ENCODE measurements at places on chromosomes 6 and 20.

DNA sequence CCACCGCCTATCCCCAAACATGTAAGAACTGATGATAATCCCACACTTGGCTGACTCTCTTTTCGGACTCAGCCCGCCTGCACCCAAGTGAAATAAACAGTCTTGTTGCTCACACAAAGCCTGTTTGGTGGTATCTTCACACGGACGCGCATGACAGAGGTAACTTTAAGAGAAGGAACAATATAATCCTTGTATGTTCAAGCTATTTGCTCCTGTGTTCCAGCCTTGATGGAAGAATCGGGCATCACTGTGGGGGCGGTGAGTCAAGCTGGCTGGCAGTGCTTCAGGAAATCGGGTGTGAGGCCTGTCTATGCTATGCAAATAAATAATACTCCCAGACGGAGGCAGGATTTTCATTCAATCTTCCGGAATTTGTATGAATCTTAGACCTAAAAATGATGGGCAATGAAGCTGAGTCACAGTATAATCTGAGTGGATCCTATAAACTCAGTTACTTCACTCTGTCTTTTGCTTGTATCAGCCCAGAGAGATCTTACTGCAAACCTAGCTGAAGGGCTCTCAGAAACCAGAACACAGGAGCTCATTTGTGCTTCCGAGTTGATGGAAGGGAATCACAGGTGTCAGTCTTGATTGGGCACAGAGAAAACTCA is 45.2 kb upstream of the NT5E start:
- DNase-seq, result no peak

DNA sequence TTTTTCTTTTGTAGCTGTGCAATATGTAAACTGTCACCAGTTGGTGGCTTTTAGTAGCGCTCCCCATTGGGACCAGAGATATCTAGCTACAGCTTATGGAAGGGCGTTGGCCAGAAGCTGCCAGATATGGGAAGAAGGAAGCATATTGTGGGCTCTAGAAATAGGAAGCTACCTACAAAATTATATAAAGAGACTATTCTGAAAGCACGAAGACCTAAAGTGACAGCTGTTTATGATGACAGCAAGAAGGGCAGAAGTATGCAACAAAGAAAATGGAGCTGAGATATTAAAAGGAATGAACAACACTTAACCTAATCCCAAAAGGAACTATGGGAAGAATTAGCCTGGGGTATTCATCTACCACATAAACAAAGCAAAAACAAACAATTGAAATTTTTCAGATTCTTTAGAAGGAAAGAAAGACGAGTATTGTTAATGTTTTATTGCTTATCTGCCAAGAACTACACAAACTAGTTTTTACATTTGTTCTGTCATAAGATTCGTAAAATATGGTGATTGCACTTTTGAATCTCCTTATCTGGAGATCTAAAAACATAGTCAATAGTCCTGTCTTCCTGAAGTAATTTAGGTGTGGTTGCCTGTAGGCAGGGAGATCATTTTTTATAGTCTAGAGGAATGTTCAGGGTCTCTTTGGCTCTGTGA is 81.6 kb downstream of the NCOA7 start:
- DNase-seq, result no peak

- no peak for DNase-seq
Observed at GRCh38 chr6:167111597-167111996, 11.3 kb upstream of the CCR6 start.

GRCh38 chr6:147122823-147123222 is 81.4 kb upstream of the STXBP5 start:
- DNase-seq, result no peak

DNA sequence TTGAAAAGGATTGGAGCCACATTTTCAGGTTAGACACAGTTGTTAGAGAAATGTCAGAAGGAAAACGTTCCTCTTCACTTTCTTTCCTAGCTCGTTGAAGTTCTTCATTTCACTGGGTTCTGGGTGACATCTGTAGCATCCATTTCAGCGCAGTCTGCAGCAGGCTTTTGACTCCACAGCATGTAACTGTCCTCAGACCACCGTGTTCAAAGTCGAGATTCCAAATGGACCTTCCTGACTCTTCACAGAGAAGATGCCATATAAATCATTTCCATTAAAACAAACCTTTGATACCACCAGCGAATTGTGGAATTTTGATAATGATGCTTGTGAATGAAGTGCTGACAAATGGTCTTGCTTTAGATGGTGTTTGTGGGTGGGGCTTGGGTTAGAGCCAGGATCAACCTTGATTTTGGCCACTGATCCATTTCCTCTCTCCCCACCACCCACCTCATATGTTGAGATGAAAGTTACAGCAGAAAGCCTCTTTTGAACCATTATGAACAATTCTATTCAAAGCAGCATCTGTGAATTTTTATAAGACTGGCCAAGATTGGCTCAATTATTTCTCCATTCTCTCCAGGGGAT is 185.3 kb upstream of the PREP start:
- DNase-seq, result no peak

DNA sequence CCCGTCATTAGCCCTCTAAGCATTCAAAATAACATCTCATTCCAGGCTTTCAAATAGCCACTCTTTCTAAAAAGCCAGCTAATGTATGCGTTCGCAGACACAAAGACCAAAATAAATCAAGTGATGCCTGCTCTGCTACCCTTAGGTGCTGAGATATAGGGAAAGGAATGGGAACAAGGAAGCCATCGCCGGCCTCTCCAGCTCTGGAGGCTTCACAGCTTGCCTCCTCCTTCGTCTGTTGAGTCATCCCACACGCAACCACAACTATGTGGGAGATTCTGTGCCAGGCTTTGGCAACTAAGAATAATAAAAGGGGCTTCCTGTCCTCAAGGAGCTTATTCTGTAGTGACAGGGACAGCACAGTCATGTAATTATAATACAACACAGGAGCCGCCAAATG is 27.3 kb upstream of the SLC22A23 start:
- no peak for DNase-seq

DNA sequence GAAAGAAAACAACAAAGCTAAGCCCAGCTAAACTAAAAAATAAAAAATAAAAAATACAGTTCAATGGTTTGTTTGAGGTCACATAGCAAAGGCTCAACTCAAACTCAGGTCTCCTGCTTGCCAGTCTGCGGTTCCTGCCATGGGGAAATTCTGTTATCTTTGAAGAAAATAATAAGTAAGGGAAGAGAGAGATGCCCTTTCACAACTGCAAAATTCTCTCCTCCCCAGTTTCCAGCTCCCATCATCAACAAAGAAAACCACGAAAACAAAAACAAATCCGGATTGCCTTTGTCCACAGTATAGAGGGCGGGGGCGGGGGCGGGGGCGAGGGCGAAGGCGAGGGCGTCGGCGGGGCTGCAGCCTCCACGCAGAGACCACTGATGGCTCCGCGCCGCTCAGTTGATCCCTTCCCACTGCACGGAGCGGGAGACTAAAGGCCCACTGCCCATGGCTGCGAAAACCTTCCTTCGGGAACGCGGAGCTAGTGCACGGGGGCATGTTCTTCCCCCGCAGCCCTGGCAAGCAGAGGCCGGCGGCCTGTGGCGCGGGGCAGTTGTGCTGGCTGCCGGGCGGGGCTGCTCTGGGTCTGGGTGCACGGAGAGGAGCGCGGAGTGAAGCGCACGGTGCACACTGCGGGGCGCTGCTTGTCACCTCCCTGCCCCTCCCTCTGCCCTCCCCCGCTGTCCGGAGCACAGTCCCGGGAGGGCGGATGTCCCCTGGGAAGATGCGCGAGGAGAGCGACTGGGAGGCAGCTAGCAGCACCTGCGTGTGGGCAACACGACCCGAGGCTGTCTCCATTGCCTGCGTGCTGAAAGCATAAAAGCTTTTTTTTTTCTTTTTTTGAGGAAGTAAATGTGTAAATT is 54.1 kb upstream of the TPD52L1 start:
- DNase-seq, result no peak

- no peak for DNase-seq
Observed at GRCh38 chr6:130932921-130933320, 105.7 kb downstream of the SMLR1 start.

- no peak for DNase-seq
Observed at GRCh38 chr6:38480036-38480435, 159.7 kb downstream of the BTBD9 start.

GRCh38 chr6:157558049-157558448 is 177.1 kb downstream of the ZDHHC14 start:
- DNase-seq, result no peak

DNA sequence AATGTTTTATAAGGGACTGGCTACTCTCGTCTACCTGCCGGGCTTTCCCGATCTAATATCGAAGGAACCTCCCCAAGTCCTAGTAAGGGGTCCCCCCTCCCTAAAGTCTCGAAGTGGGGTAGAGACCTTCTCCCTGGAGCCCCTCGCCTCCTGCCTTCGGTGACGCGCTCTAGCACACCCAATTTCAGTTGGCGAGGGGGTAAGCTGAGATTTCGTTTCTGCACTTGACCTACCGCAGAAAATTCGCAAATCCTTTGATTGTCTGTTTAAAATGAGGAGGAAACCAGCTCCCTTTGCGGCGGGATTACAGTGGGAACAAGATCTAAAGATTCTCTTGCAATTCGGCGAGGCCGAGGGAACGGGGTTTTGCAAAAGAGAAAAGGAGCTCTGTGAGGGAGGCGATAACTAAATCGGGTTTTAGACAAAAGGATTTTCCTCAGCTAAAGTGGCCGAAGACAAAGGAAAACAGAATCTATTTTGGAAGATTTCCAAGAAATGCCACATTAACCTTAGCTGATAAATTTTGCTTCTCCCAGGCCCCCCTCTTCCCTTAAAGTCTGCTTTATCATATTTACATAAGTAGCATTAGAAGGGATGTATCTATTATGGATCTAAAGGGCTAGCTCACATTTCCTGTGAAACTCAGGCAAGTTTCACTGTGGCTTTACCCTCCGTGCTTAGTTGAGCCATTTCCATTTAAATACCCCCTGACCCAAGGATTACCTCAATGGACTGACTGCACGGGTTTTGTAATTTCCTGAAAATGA is 8.4 kb downstream of the SIM1 start:
- no peak for DNase-seq

- no peak for DNase-seq
Observed at GRCh38 chr20:41670631-41671030, 52.5 kb upstream of the CHD6 start.

- no peak for DNase-seq
Observed at GRCh38 chr6:3181105-3181504, 23.8 kb upstream of the TUBB2A start.

DNA sequence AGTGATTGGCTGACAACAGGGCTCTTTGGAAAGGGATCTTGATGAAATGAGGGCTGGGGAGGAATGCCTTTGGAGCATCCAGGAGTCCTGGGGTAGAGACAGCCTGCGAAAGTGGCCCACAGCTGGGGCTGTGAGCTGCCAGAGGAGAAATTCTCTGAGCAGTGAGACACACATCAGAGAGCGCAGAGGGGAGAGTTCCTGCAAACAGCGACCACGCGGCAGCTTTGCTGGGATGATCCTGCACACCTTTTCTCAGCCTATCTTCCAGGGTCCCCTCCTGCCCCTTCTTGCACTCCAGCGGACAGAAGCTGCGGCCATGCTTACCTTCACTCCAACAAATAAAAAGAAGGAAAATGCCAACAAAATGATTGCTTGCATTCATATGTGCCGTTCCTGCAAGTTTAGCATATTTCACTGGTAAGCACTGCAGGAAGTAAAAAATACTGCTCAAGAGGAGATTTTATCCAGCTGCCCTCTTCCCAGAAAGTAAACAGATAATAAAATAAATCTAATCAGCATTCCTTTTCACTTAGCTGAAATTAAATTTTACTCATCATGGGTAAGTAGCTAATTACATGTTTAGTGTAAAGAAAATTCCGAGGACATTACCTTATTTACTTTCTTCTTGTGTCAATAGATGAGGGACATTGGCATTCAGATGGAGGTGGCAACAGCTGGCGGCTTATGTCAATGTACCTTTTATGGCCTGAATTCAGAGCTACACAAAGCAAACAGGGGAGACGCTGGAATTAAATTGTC is 339.9 kb upstream of the ARID1B start:
- no peak for DNase-seq

- no peak for DNase-seq
Observed at GRCh38 chr20:46701057-46701456, 8.4 kb upstream of the SLC2A10 start.

DNA sequence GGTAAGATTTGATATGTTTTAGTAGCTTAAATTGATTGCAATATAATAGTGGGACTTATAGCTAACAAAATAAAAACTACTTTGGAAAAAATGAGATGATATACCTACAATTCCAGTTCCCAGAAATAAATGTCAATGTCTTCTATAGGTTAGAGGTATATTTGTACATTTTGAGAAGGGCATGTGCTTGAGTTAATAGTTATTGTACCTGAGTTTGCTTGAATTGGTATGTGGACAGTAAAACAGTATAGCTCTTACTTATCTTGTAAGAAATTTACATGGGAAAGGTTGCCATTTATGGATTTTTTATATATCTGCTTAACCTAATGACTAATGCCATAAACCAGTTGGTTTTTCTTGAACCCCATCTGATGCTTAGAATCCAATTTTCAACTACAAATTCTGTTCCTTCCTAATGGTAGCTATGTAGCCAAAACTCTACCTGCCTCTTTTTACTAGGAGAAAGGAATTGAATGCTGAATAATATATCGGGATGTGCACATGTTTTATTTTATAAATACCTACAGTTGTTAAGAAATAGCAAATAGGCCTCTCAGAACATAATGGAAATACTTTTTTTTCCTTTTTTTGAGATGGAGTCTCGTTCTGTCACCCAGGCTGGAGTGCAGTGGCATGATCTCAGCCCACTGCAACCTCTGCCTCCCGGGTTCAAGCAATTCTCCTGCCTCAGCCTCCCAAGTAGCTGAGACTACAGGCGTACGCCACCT is 4.9 kb downstream of the LOC128125822 start:
- DNase-seq, result no peak

GRCh38 chr6:158150701-158151100 is 17.4 kb downstream of the SERAC1 start:
- no peak for DNase-seq

DNA sequence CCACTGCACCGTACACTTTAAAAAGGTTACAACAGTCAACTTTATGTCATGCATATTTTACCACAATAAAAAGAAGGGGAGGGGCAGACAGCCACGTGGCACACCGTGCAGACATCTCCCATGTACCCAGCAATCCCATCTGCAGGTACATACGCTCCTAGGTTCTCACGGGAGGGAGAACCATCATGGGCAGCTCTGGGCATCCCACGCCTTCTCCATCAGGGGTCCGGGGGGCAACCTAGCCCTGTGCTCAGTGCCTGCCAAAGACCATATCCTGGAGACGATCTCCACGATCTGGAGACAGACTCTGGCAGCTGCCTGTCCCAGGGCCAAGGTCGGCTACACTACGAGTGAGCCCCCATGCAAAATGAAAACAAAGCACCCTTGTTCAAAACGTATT is 2.5 kb upstream of the BNIP5 start:
- DNase-seq, result no peak

DNA sequence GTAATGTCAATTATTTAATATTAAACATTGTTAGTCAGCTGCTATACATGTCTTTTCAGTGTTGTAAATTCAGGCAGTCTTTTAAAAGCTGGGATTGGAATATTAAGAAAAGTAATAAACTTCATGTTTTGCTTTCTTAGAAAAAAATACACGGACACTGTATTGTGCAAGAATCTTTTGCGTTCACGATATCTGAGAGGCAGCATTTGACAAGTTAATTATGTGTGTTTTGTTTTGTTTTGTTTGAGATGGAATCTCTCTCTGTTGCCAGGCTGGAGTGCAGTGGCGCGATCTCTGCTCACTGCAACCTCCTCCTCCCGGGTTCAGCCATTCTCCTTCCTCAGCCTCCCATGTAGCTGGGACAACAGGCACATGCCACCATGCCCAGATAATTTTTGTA is 1661.3 kb downstream of the HACE1 start:
- DNase-seq, result no peak

Measured in stimulated activated CD8-positive, alpha-beta memory T cell treated with anti-CD3 and anti-CD28 coated beads, Interleukin-4, amount 100 ng/mL, for 4 hours (primary cell).